ENCODE measurements at places on chromosomes 11 and 22. TPM values are rescaled to one million over a fixed set of nuclear protein-coding genes. Genes with fewer than 3 reads are reported as not detected.

The GPHA2 gene
- 0.34 TPM for total RNA-seq

The SAA4 gene
- not detected for total RNA-seq

The GDPD4 gene
- total RNA-seq = not detected

The CLCF1 gene
- 0.09 TPM for total RNA-seq

The OR52N4 gene
- total RNA-seq = 0.23 TPM

The INSC gene
- total RNA-seq = 0.69 TPM

The OMP gene
- not detected for total RNA-seq

The SHISAL1 gene
- total RNA-seq = not detected

The BAIAP2L2 gene
- total RNA-seq = 0.71 TPM

The SLC7A4 gene
- not detected for total RNA-seq

The OR10G4 gene
- not detected for total RNA-seq

The FSHB gene
- total RNA-seq = not detected

The SEC14L2 gene
- total RNA-seq = 18.2 TPM

The PITPNB gene
- total RNA-seq = 96.5 TPM

The LIF gene
- 105 TPM for total RNA-seq

The C11orf16 gene
- not detected for total RNA-seq

The KCNK4 gene
- not detected for total RNA-seq

The GRAP2 gene
- total RNA-seq = 45.5 TPM

The MS4A4E gene
- total RNA-seq = not detected

The DEUP1 gene
- not detected for total RNA-seq

The RCOR2 gene
- 0.37 TPM for total RNA-seq

The OR52I1 gene
- total RNA-seq = not detected

The LAYN gene
- 5.5 TPM for total RNA-seq

The MLC1 gene
- total RNA-seq = not detected

The DDB1 gene
- total RNA-seq = 268 TPM

All from activated CD4-positive, alpha-beta T cell treated with anti-CD3 and anti-CD28 coated beads for 36 hours (primary cell).